Lower leg skin (tissue), 4 donors: ENCODE measurements at places on chromosomes 12 and 14. TPM values are rescaled to one million over a fixed set of nuclear protein-coding genes. Genes with fewer than 3 reads are reported as not detected.

Gene CD27
- total RNA-seq, result not detected

- no peak for DNase-seq
These were observed 39.1 kb downstream of the ADCK1 start for GRCh38 chr14:77838831-77839511.

DNA sequence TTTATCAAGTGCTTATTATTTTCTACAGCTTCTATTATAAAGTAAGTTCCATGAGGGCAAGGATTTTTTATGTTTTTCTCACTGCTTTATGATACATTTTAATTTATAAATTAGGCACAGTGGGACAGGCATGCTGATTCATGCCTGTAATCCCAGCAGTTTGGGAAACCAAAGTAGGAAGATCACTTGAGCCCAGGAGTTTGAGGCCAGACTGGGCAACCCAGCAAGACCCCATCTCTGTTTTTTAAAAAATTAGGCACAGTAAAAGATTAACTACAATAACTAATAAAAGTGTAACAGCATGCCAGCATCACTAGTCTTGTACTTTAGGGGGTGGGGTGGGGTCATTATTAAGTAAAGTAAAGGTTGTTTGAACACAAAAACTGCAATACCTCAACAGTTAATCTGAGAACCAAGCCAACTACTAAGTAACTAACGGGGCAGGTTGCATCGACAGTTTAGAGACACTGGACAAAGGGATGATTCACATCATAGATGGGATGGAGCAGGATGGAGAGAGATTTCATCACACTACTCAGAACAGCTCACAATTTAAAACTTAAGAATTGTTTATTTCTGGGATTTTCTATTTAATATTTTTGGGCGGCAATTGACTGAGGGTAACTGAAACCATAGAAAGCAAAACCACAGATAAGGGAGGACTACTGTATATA is 119.5 kb downstream of the PLEKHA5 start:
- no peak for DNase-seq

GRCh38 chr12:1890810-1891209 is 27.6 kb downstream of the CACNA2D4 start:
- no peak for DNase-seq

DNA sequence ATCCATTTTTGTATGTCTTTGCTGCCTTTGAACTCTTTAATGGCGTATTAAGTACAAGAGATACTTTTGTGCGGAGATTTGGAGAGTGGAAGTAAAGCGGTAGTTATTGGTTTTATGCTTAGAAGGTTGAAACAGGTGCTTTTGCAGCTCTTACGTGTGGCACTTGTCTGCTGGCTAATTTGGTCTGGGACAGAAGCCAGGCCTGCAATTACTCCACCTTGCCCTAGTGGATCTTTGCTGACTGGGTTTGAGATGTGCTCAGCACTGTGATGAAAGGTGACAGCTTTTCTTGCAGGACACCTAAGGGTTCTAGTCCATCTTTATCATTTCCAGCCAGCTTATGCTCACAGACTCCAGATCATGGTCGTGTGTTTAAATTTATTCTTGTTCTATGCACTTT is 252.5 kb downstream of the RPL10L start:
- no peak for DNase-seq

Gene NTS
- not detected for total RNA-seq

DNA sequence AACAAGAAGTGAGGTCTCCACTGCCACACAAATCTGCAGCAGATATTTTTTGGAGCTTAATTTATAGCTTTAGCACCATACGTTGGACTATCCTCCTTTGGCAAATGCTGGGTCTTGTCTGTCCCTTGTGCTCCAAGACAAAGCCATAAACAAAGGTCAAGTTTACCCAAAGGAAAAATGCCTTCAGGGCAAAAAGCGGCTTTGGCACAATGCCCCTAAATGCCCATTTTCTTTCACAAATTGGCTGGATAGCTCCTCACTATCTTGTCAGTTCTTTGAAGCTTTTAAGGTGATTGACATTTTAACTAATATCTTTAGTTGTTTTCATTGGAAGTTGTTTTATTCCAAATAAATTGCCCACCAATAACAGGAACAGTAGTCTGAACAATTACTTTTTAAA is 59.6 kb downstream of the EML5 start:
- no peak for DNase-seq

- DNase-seq, result no peak
These were observed 55.6 kb downstream of the TRMT5 start for GRCh38 chr14:60925286-60925685.

Gene GUCY2C
- not detected for total RNA-seq

- DNase-seq, result peak; percentile 93
These were observed 133.5 kb upstream of the HIF1A start for GRCh38 chr14:61561657-61562276.

Gene MAP4K5
- 154 TPM for total RNA-seq
